ENCODE measurements at places on chromosomes 7 and 10.

DNA sequence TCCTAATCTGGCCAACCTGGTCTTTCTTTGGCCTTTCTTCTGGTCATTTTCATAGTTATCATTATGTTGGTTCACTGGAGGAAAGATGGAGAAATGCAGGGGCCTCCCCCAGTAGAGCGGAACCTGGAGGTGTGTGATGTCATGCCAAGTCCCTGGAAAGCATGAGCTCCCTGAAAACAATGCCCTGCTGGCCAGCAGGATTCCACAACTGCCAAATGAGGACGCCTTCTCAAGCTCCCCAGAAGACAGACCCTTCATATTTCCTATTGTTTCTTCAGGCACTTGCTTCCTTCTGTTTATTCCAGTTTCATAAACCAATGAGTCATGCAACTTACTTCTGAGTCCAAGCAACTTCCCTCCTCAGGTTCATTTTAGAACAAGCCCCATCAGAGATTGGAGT is 339.0 kb downstream of the GATA3 start:
- DNase-seq, result no peak

GRCh38 chr7:23098460-23098859 is 7.1 kb upstream of the KLHL7 start:
- no peak for DNase-seq

DNA sequence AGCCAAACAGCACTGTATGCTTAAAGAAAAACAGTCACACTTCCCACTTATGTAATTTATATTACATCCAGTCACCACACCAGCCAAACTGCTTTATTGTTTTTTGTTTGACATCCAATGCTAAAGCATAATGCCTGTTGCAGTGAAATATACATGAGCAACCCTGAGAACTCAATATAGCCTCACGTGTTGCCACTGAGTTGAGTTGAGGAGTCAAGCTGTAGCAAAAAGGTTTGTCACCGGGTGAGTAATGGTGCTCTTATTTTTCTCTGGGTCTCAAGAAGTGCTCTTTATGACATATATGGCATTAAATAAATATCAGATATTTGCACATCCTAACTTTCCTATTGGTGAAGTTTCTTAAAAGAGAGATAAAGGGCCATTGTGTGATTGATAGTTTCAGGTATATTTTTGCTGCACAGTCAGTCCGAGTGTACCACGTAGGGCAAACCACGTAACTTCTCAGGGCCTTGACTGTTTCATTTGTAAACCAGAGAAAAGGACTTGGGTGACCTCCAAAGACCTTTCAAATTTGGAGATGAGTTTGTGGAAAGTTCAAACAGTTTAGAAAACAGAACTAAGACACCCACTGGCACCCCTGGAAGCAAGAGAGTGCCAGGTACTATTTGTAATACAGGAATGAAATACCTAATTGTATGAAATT is 168.5 kb downstream of the CFTR start:
- no peak for DNase-seq

DNA sequence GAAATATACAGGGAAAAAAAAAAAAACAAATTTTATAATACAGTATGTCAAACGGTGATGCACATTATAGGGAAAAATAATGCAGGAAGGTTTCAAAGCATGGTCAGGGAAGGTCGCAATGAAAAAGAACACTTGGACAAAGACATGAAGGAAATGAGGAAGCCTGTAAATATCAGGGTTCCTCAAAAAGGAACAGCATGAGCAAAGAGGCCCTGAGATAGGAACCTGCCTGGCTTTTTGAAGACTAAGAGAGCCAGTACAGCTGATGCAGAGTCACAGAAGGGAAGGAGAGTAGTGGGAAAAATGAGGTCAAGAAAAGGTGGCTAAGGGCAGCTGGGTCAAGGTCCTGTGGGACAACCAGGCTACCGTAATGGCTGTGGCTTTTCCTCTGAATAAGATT is 1.9 kb downstream of the VPS41 start:
- DNase-seq, result no peak

DNA sequence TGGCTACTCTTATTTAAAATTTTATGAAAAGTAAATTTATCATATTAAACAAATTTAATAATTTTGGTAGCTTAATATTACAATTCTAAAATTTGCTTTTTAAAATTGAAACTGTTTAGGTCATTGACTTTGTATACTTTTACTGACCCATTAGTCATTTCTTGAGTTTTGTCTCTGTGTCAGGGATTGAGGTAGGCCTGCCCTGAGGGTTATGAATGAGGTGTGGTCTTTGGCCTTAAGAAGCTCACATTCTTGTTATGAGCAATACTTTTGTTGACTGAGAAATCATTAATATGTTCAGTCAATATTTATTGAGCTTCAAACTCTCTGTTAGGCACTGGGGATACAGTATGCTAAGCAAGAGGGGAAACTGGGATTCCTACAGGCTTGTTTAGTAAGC is 47.0 kb upstream of the RPA3 start:
- no peak for DNase-seq

DNA sequence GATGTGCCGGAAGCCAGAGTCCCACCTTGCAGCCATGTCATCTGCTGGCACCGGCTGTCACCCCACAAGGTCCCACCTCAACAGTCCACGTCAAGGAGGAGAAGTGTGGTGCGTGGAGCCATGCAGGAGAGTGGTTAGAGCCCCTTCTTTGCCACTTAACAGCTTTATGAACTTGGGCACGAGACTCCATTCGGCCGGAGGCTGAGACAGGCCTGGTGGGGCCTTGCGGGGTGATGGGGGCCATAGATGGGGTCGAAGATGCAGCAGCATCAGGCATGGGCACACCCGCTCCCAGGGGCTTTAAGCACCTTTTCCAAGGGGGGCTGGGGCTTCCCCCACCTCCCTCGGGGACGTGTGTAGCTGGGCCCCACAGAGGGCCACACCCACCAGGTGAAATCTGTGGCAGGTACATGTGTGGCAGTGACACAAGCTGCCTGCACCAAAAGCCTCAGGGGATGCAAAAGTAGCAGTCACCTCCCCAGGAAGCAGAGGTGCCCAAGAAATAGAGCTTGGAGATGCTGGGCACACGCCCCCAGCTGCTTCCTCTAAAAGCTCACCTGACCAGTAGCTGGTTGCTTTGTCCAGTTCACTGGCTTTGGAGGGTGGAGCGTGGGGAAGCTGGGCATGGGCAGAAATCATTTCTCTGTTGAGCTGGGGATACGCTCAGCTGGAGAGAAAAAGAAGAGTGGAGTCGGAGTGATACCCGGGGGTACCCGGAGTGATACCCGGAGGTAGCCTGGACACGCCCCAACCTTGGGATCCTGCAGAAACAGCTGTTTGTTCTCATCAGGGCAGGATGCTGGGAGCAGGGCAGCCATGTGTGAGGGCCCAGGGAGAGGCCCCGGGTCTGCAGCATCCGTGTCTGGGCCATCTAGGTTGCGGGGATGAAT is 199.8 kb downstream of the EBF3 start:
- DNase-seq, result no peak

- DNase-seq, result no peak
Measured at GRCh38 chr7:29499932-29500331, 63.7 kb upstream of the PRR15 start.
